Kidney glomerular epithelial cell (primary cell): ENCODE measurements at places on chromosomes 3 and 15.

GRCh38 chr15:34927726-34928125, 41.8 kb downstream of the AQR start:
- DNase-seq: no peak

- DNase-seq: no peak
Measured at GRCh38 chr3:42999632-43000031, 20.5 kb downstream of the GASK1A start.

- no peak for DNase-seq
Measured at GRCh38 chr3:108527109-108527508, 16.7 kb upstream of the MYH15 start.

DNA sequence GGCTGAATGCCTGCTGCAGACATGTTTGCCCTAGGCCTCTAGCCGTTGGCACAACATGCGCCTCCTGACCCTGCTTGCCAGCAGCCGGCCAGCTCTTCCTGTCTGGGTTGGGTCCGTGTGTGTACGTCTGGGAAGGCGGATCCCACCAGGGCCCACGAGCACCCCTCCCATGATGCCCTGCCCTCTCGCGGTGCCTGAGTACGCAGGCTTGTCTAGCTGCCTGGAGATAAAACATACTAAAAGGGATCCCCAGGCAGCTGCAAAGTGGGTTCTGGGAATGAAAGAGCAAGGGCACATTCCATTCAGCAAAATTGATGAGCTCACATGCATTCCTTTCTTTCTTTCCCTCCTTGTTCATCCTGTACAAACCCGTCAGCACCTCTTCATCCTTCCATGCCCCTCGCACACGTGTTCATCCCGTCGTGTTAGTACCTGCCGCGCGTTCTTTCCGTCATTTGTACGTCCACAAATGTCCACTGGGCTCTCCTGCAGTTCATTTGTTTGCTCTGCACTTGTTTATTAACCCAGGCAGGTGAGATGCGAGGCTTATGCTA, 74.3 kb downstream of the FBLN2 start:
- DNase-seq: no peak

GRCh38 chr3:150583028-150583427, 20.1 kb upstream of the SELENOT start:
- no peak for DNase-seq

DNA sequence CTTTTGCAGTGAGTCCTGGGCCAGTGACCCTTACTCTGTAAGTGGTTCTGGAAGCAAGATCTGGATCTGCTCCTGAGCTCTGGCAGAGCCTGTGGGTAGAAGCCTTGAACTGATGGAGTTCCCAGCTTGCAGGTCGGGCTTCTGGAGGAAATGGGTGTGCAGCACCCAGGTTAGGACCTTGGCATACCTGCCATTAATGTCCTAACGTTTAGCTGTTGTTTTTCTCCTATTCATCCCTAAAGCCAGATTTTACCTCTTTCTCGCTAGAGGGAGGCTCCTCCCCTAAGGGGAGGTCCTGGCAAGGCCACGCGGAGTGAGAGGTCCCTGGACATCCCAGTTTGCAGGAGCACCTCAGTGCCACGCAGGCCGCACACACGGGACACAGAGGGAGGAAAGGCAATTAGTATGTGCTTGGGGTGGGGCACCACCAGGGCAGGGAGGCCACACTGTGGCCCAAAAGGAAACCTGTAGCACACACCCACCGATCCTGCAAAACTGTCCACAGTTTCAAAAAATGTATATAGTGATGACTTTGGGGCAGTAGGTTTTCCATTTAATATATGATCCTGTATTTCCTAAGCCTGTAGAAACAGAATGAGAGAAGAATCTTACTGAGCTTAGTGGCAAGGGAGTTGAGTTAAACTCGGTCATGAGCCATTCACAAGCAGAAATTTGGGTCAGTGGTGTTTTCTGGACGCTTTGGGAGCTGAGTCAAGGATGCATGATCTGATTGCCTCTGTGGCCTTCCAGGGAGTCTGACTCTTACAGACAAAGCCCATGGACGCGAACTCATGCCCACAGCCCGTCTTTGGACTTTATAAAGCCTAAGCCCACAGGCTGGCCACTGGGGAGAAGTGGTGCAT, 148.7 kb downstream of the LRRK1 start:
- DNase-seq: no peak

GRCh38 chr3:117746066-117746465, 1036.5 kb downstream of the TUSC7 start:
- DNase-seq: no peak

- DNase-seq: no peak
Measured at GRCh38 chr15:68234060-68234459, 4.5 kb upstream of the CLN6 start.

DNA sequence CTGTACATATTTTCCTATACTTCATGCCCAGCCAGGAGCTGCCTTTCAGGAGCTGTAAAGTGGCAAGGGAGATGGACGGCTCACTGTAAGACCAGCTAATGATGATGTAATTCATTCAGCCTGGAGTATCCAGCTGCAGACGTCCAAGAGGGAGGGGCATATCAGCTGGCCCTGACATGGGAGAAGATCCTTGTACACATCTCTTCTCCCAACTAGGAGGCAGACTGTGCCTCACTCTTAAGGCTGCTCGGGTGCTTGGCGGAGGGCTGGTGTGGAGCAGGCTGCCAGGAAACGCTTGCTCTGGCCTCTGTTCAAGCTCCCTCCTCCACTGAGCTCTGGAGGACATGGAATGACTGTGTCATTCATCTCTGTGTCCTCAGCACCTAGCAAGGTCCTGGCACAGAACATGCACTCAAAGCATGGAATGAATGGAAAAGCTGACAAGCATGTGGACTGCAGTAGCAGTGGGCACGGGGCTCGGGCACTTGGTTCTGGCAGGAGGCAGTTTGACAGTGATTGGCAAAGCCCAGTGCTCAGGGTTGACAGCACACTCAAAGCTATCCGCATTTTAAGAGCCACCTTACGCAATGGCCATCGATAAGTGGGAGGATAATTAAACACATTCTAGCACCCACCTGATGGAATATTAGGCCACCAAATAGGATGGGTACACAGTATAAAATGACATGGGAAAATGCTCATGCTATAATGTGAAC, 72.4 kb downstream of the TBC1D2B start:
- peak; percentile 43 for DNase-seq

DNA sequence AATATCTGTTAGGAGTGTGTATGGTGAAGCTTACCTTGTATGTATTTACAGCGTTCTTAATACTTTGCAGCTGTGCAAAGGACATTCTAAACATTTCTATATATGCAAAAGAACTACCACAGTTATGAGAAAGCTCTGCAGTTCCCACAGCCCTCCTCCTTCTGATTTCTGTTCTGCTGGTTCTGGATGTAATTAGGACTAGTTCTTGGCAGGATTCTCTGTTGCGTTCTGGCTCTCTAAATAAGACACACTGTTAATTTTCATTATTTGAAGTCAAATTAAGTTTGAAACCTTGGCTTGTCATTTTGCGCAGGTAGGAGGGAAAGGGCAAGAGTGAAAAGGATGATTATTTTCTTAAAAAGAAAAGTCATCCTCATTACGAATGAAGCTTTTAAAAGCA, 76.4 kb downstream of the FNDC3B start:
- DNase-seq: no peak

- DNase-seq: no peak
Measured at GRCh38 chr3:123256256-123256655, 54.5 kb downstream of the SEC22A start.

- no peak for DNase-seq
Measured at GRCh38 chr3:107345822-107346405, 31.3 kb upstream of the CCDC54 start.

DNA sequence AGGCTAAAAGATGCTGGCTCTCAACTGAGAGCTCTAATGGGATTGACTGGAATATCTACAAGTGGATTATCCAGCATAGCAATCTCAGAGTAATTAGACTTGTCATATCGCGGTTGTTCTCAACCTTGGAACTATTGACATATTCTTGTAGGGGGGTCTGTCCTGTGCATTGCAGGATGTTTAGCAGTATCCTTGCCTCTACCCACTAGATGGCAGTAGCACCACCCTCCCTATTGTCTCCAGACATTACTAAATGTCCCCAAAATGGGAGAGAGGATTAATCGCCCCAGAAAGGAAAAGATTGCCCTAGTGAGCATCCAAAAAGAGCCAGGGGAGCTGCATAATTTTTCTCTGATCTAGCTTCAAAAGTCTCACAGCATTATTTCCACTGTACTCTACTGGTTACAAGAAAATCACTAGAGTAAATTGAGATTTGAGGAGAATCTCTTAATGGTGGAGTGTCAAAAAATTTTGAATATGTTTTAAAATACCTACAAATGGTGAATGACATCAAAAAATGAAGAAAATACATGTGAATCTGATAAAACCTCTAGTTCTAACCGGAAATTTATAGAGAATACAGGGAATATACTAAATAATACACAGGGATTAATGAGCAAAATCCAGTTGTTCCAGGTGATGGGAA, 388.2 kb upstream of the AGTR1 start:
- DNase-seq: no peak

DNA sequence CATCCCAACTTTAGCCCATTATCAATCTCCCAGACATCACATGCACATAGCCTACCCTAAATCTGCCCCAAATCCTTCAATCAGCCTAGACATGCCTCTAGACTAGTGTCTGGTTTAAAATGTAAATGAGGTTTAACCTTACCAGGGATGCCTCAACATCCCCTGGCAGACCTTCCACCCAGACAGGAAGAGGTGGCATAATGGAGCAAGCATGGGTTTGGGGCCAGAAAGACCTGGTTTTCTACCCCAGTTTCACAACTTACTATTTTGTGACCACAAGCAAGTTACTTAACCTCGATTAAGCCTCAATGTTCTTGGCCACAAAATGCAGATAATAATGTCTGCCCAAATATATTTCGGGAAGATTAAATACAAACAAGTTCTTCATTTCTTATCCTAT, 28.3 kb upstream of the THBS1 start:
- DNase-seq: no peak

- peak; percentile 44 for DNase-seq
Measured at GRCh38 chr15:74799856-74800558, 12.6 kb upstream of the LMAN1L start.

DNA sequence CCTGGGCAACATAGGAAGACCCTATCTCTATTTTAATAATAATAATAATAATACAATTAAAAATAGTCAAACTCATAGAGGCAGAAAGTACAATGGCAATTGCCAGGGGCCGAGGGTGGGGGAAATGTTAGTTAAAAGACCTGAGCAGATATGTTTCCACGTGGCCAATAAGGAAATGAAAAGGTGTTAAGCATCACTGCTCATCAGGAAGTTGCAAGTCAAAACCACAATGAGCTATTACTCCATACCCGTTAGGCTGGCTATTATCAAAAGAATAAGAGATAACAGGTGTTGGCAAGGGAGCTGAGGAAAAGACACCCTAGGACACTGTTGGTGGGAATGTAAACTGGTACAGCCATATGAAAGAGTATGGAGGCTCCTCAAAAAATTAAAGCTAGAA, 60.4 kb upstream of the PRSS50 start:
- no peak for DNase-seq

DNA sequence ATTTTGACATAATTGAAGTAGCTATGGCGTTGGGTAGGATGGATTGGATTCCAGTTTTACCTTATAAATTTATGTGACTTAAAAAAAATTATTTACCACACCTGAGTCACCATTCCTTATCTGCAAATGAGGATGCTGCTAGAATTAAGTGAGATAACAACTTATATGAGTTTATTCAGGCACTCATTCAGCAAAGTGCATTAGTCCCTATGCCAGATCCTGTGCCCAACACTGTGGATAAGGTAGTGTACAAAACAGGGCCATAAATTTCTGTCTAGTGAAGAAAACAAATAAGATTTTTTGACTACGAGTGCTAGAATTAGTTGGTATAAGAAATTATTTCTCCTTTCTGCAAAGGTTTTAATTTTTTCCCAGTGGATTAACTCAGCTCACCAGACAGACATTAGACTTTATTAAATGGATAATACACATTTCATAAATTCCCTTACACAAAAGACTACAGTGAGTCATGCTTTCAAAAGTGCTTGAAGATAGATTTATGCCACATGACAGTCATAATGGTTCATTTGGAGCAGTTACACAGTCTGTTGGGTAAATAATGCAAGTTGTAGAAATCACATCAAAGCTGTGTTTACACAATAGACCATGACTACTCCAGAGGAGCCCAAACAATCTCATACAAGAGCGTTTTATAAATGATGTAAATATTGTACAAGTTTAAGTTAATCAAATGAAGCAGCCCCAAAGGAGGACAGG, 129.9 kb upstream of the TGFBR2 start:
- no peak for DNase-seq

GRCh38 chr3:105304487-105304886, 62.2 kb upstream of the ALCAM start:
- no peak for DNase-seq

DNA sequence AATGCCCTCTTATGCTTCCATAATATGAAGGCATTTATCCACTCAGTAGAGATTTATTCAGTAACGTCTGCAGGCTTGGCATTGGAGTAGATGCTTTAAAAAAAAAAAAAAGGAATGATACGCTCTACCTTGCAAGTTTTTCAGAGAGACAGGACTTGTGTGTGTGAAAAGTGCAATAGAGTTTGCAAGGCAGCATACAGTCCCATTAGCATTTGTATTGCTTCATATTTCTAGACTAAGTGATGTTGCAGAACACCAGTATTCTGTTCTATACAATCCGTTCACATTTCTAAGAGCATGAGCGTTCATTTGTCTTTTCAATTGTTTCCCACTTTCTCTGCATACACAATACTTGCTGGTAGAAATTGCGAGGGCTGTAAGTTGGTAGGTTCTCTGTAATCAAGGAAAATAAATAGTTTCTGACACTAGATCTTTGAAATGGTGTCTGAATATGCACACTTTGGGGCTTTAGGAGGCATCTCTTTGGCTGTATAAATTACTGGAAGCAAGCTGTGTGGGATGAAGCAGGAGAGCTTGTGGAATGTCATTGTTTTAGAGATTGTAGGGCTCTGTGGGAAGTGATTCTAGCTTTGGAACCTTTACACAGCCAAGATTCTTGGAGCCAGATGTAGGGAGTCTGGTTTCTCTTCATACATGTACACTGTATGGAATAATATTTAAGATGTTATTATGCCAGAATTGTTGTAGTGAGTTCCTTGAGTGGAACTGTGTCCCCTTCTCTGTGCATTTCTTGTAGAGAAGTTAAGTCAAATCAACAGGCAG, 262.7 kb downstream of the FEZF2 start:
- DNase-seq: no peak

DNA sequence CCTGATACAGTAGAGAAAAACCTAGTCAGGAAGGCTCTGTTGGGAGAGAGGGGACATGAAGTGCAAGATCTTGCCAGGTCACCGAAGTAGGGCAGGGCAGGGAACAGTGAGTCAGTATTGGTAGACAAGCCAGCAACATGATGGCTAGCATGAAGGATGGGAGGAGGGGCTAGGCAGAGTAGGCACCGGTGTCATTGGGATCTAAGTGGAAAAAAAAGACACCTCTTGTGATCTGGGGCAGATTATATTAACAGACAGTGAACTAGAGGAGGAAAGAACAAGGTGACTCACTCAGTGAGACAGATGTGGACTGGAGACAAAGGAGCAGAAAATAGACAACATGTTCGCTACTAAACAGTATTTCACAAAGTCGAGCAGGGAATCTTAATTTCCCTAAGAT, 149.2 kb upstream of the SLC24A5 start:
- DNase-seq: no peak

DNA sequence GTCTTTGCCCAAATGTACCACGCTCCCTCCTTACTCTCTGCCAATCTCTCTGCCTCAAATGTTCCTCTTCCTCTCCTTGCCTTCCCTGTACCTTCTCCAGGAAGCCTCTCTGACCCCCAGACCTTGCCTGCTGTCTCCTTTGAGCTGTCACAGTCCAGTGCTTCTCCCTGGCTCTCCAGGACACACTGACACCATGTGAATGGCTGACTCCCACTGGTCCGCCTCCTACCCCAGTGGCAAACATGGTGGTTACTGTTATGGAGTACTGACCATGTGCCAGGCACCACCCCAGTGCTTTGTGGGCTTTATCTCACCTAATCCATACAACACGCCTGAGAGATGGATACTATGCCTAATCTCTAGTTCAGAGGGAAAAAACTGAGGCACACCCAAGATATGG, 141.9 kb downstream of the TPRA1 start:
- no peak for DNase-seq
